Stimulated activated CD8-positive, alpha-beta memory T cell treated with anti-CD3 and anti-CD28 coated beads, Interleukin-4, amount 100 ng/mL, for 1 hour (primary cell): ENCODE measurements at places on chromosomes 2 and 18.

DNA sequence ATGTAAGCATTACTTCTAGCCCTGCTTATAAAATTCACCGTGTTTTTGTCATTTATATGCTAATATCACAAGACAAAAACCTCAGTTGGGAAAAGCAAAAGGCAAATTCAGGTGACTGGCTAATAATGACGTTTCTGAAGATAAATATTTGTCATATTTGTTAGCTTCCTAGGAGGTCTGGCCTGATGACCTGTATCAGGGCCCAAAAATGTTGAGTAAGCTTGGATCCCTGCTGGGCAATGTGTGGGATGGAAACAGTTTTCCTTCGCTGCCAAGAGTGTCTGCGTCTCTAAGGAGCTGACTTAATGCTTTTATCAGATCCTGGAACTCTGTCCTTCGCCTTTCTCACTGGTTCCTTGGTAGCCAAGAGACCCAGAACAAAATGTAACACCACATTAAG lies 230.1 kb upstream of the PXDN start:
- DNase-seq, result no peak

GRCh38 chr2:3238951-3239841 lies 138.4 kb downstream of the EIPR1 start:
- DNase-seq, result no peak

DNA sequence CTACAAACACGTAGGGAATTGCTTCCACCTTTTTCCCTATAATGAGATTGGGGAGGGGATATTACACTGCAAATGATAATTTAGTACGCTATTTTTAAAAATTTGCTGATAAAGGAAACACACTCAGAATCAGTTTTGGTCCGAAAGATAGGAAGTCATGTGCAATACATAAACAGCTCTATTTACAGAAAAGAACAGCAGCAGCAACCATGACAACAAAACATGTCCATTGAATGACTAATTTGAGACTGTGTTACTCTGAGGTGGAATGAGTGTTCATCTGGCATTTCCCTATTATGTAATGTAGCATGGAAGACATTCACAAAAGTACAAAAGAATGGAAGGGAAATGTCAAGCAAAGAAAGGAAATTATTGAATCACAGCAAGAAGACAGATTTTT lies 337.2 kb downstream of the NBAS start:
- no peak for DNase-seq

DNA sequence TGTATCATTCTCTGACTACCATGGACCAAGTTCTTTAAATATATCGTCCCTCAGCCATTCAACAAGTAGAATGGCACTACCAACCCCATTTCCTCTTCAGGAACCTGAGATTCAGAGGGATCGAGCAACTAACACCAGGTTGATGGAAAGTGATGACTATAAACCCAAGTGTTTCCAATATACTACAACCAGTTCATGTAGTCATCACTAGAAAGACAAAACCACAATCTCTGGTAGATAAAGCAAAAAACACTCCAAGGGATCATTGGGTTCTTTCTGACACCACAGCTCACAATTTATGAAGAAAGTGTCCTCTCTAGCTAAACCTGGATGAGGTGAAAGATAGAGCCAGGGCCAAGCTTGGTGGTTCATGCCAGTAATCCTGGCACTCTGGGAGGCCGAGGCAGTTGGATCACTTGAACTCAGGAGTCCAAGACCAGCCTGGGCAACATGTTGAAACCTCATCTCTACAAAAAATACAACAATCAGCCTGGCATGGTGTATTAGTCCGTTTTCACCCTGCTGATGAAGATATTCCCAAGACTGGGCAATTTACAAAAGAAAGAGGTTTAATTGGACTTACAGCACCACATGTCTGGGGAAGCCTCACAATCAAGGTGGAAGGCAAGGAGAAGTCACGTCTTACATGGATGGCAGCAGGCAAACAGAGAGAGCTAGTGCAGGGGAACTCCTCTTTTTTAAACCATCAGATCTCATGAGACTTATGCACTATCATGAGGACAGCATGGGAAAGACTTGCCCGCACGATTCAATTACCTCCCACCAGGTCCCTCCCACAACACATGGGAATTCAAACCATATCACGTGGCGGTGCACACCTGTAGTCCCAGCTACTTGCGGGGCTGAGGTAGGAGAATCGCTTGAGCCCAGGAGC lies 2.2 kb downstream of the CD226 start:
- no peak for DNase-seq
